ENCODE measurements at places on chromosomes 2 and 18.

GRCh38 chr18:3097082-3097481 is 84.1 kb upstream of the LPIN2 start:
- no peaks in the 10 kb centered on the region for H3K27me3 ChIP-seq
- DNase-seq, result no peak
- no peaks in the 10 kb centered on the region for H3K4me1 ChIP-seq
- no peak overlapping the region for H3K4me3 ChIP-seq
- H3K27ac ChIP-seq, result no peak overlapping the region

GRCh38 chr2:187371221-187371620 is 76.8 kb downstream of the CALCRL start:
- DNase-seq, result no peak
- H3K4me1 ChIP-seq, result no peaks in the 10 kb centered on the region
- H3K27me3 ChIP-seq, result no peaks in the 10 kb centered on the region
- H3K4me3 ChIP-seq, result no peak overlapping the region

- no peak for DNase-seq
- no peaks in the 10 kb centered on the region for H3K27me3 ChIP-seq
- H3K4me1 ChIP-seq, result no peaks in the 10 kb centered on the region
- no peaks in the 10 kb centered on the region for H3K36me3 ChIP-seq
- H3K27ac ChIP-seq, result no peak overlapping the region
These were observed 91.8 kb downstream of the ARHGAP28 start for GRCh38 chr18:6821356-6821755.

- H3K4me1 ChIP-seq, result no peaks in the 10 kb centered on the region
- peak overlapping the region; percentile 68 for H3K4me3 ChIP-seq
- DNase-seq, result peak; percentile 83
- H3K27me3 ChIP-seq, result no peaks in the 10 kb centered on the region
- no peaks in the 10 kb centered on the region for H3K36me3 ChIP-seq
These were observed 680 bp upstream of the LBH start for GRCh38 chr2:30230497-30231211.

DNA sequence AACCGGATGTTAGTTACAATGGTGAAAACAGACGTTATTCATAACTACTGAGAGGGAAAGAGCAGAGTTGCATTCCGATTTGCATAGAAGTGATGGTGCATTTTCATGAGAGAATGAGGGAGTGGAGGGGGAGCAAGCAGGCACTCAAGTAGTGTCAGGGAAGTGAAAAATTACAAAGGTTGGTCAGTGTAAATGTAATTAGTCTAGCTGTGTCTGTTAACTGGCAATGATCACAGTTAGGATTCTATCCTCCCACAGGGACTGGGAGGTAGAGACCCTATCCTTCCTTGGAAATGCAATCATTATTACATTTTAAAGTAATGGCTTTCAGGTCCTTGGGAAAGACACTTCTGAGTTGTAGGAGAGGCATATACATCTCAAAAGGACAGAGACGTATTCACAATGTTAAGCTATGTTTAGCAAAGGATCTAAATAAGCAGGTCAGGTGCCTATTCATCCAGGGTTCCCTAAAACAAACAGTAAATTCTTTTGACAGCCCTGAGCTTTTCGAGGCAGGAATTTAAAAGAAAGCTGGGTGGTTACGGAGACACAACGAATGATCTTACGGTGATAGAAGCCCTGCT is 1671.8 kb upstream of the DDX18 start:
- no peaks in the 10 kb centered on the region for H3K36me3 ChIP-seq
- H3K4me1 ChIP-seq, result no peaks in the 10 kb centered on the region
- H3K27ac ChIP-seq, result no peak overlapping the region
- no peaks in the 10 kb centered on the region for H3K27me3 ChIP-seq
- no peak for DNase-seq

DNA sequence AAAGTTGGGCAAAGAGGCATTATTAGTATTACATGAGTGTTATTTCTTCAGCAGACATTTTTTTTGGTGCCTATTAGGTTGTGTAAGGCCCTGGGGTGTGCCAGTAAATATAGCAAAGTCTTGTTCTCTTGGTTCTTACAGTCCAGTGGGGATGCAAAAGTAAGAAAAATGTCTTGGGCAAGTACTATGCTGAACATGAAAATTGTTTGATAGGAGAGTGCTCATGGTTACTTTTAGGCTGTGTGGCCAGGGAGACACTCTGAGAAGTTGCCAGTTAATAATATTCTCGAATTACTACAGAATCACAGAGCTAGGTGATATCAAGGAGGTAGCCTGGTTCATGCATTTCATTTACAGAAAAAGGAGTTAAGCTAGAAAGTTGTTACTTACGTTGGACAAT is 1.9 kb downstream of the AGFG1 start:
- H3K4me3 ChIP-seq, result no peak overlapping the region
- H3K27me3 ChIP-seq, result no peaks in the 10 kb centered on the region
- DNase-seq, result no peak
- H3K27ac ChIP-seq, result no peak overlapping the region
- no peaks in the 10 kb centered on the region for H3K36me3 ChIP-seq

DNA sequence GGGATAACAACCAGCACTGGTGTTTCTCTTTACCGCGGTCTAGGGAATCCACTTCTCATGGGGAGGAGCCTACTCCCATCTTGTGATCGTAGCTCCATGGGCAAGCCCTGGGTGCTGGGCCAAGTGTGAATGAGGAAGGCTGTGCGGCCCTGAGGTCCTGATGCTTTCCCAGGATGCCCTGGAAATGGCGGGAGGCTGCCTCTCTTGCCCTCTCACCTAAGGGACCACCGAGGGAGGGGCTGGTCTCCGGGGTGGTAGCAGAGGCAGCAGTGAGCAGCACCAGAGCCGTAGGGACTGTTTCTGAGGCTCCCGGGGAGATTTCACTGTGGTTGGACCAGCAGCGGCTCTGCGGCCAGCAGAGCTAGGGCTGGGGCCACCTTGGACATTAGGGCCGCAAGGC is 15.5 kb upstream of the NPPC start:
- no peaks in the 10 kb centered on the region for H3K36me3 ChIP-seq
- no peak overlapping the region for H3K4me3 ChIP-seq
- no peak overlapping the region for H3K27ac ChIP-seq
- no peaks in the 10 kb centered on the region for H3K27me3 ChIP-seq
- DNase-seq, result no peak
- H3K4me1 ChIP-seq, result no peaks in the 10 kb centered on the region

GRCh38 chr18:71784777-71785176 is 759.4 kb downstream of the CBLN2 start:
- no peaks in the 10 kb centered on the region for H3K36me3 ChIP-seq
- H3K27me3 ChIP-seq, result no peaks in the 10 kb centered on the region
- H3K4me3 ChIP-seq, result no peak overlapping the region
- no peak overlapping the region for H3K27ac ChIP-seq

GRCh38 chr2:124046332-124046731 is 21.2 kb downstream of the CNTNAP5 start:
- H3K36me3 ChIP-seq, result no peaks in the 10 kb centered on the region
- DNase-seq, result no peak
- no peak overlapping the region for H3K27ac ChIP-seq
- H3K27me3 ChIP-seq, result no peaks in the 10 kb centered on the region

- no peaks in the 10 kb centered on the region for H3K4me1 ChIP-seq
- no peaks in the 10 kb centered on the region for H3K27me3 ChIP-seq
- H3K4me3 ChIP-seq, result no peak overlapping the region
- no peak for DNase-seq
These were observed 784.1 kb upstream of the FANCL start for GRCh38 chr2:59025157-59025757.

DNA sequence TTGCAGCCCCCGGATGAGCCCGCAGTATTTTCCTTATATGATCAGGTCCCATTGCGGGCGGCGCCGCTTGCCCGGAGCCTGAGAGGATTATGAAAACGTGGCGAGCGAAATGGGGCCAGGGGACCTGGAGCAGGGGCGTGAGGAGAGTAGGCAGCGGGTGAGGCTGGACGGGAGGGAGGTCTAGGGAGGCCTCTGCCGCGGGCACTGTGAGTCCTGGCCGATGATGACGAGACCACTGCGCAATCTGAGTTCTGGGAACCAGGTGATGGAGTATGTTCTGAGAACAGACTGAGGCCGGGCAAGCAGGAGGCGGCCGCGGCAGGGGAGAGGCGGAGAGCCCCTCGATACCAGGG is 790 bp upstream of the ACAA2 start:
- H3K27ac ChIP-seq, result peak overlapping the region; percentile 83
- H3K4me1 ChIP-seq, result no peaks in the 10 kb centered on the region
- H3K36me3 ChIP-seq, result no peaks in the 10 kb centered on the region
- peak; percentile 65 for DNase-seq

DNA sequence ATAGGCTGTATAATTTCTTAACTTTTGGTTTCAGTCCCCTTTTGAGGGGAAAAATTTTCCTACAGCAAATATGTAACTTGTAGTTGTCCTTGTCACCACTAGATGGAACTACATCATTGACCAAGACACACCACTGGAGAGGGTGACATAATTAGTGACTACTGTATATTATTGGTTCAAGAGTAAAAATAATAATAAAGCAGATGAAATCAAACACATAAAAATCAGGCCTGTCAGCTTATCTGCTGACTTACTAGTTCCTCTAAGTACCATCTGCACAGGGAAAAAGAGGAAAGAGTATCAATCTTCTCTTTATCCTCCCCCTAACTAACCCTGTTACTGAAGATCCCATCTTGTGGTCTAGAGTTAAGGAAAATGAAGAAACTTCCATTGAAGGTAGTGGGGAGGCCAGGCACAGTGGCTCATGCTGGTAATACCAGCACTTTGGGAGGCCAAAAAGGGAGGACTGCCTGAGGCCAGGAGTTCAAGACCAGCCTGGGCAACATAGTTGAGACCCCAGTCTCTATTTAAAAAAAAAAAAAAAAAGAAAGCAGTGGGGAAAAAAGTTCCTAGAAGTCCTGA is 29.6 kb upstream of the ENOSF1 start:
- DNase-seq, result no peak
- H3K4me1 ChIP-seq, result no peaks in the 10 kb centered on the region
- H3K4me3 ChIP-seq, result no peak overlapping the region
- no peaks in the 10 kb centered on the region for H3K36me3 ChIP-seq
- H3K27ac ChIP-seq, result no peak overlapping the region

- H3K27ac ChIP-seq, result peak overlapping the region; percentile 32
- DNase-seq, result no peak
- H3K4me3 ChIP-seq, result no peak overlapping the region
- H3K36me3 ChIP-seq, result no peaks in the 10 kb centered on the region
- no peaks in the 10 kb centered on the region for H3K27me3 ChIP-seq
These were observed 543.4 kb downstream of the IRS1 start for GRCh38 chr2:226256237-226256636.

DNA sequence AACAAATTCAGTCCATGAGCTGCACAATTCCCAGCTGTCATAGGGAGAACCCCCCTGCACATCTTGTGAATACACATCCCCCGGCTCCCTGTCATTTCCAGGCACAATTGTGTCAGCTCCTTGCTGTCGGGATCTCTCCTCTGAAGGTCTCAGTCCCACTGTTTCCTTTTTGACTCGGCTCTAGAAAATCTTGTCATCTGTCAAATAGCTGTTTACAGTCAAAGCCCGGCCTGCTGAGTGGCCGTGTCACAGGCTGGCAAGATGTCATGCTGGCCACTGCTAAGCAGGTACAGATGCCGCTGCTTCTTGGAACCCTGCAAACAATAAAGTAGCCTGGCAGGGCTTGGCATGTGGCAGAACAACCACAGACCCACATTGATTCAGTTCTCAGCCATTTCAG is 61.7 kb downstream of the LYPD1 start:
- H3K27ac ChIP-seq, result no peak overlapping the region
- no peaks in the 10 kb centered on the region for H3K27me3 ChIP-seq
- no peak for DNase-seq

DNA sequence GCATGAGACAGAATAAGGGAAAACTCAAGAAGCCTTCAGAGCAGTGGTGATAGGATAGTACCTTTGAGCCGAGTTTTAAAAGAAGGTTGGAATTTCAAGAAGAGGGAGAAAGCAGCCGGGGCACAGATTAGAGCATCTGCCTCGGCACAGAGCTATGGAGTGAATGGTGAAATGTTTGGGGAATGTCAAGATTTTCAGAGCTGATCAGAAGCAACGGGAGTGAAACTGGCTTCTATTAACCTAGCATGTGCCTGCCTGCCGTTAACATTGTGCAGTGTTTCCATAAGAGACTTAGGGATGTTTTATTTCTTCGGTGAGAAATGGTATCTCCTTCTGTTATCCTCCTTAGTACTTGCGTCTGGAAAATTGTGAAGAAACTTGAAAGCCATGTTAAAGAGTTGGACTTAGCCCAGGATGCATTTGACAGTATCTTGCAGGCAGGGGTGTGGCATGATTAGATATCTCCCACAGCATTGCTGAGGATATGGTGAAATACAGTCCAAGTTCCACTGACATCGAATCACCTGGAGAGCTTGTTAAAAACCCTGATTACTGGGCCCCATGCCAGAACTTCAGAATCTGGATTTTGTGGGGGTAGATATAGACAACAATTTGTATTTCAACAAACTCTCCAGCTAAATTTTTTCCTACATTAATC is 96.8 kb upstream of the PPP1CB start:
- H3K27ac ChIP-seq, result peak overlapping the region; percentile 89
- no peak overlapping the region for H3K4me3 ChIP-seq
- no peaks in the 10 kb centered on the region for H3K4me1 ChIP-seq
- H3K36me3 ChIP-seq, result no peaks in the 10 kb centered on the region
- no peaks in the 10 kb centered on the region for H3K27me3 ChIP-seq

DNA sequence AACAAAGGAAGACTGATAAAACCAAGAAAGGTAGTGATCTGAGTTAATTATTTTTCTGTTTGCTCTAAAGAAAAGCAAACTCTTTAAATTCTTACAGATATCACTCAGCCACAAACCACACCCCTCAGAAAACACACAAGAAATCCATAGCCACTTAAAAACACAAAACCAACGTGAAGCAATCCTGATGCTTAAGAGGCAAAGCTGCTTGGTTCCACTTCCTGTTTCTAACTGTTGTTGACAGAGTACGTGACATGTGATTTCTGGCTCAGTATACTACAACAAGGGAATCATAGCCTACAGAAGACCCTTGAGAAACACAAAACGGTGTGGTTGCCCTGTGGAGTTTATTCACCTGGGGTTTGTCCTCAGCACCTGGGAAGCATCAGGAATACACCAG is 240.9 kb upstream of the APCDD1 start:
- H3K4me1 ChIP-seq, result no peaks in the 10 kb centered on the region
- no peak overlapping the region for H3K27ac ChIP-seq
- H3K4me3 ChIP-seq, result no peak overlapping the region
- H3K36me3 ChIP-seq, result no peaks in the 10 kb centered on the region
- no peak for DNase-seq

- no peak for DNase-seq
- H3K27me3 ChIP-seq, result no peaks in the 10 kb centered on the region
- no peak overlapping the region for H3K27ac ChIP-seq
- H3K4me1 ChIP-seq, result no peaks in the 10 kb centered on the region
These were observed 148.5 kb upstream of the GYPC start for GRCh38 chr2:126507425-126507911.

GRCh38 chr2:237524631-237525030 is 37.6 kb downstream of the MLPH start:
- no peaks in the 10 kb centered on the region for H3K36me3 ChIP-seq
- no peak for DNase-seq
- H3K27ac ChIP-seq, result no peak overlapping the region

- H3K36me3 ChIP-seq, result no peaks in the 10 kb centered on the region
- peaks cover 4% of the 10 kb centered on the region for H3K27me3 ChIP-seq
- H3K4me1 ChIP-seq, result no peaks in the 10 kb centered on the region
- H3K27ac ChIP-seq, result no peak overlapping the region
- H3K4me3 ChIP-seq, result no peak overlapping the region
These were observed 303.2 kb upstream of the UBE2E3 start for GRCh38 chr2:180677200-180677599.

Data from uterus (tissue), 4 donors.